ENCODE measurements at places on chromosomes 5 and 9.

DNA sequence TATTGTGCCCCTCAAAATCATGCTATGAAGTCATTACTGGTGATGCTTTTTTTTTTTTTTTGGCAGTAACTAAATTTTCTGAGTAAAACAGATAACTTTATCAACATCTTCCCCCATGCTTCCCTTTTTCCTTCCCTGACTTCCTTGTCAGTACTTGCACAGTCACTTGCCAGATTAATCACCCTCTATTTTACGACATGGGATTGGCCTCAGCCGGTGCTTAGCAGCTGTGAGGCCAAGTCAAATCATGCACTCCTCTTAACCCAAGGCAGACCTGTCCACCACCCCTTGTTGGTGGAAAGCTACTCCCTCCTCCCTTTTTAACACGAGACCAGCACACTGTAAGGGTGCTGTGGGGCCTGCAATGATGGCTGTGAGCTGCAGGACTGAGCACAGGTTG lies 118.0 kb upstream of the OTULINL start:
- DNase-seq: peak; percentile 16

DNA sequence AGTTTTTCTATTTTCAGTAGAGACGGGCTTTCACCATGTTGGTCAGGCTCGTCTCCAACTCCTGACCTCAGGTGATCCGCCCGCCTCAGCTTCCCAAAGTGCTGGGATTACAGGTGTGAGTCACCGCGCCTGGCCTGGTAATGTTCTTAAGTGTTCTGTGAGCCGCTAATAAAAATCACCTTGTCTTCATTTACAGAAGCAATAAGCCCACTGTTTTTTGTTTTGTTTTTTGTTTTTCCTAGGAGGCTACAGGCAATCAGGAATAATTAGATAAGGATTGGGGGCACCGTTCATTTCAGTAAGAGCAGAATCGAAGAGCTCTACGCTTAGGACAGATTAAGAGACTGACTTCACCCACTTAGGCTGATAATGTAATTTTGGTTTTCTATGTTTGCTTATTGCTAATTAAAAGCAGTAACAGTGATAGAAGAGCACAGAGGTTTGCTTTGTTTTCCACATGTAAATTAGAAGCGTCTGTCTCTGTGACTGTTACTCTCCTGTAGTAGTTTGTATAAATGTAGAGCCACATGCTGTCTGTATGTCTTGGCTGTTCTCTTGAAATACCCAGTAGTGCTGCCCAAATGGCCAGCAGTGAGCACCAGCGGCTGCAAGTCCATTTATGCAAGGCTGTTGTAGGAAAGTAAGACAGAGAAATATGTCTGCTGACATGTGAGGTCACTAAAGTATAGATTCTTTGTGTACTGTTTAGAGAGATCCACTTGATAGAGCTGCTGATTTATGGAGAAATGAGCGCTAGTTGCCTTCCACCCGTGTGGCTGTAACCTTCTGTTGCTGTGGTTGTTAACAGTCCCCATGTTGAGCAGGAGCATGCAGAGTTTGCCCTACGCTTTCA lies 30.5 kb downstream of the TRIO start:
- DNase-seq: no peak

GRCh38 chr9:107694390-107694789 lies 204.8 kb upstream of the KLF4 start:
- no peak for DNase-seq

GRCh38 chr9:120628207-120628924 lies 48.4 kb upstream of the CDK5RAP2 start:
- DNase-seq: no peak

GRCh38 chr5:66848749-66849641 lies 252.8 kb downstream of the MAST4 start:
- no peak for DNase-seq

GRCh38 chr5:854217-854616 lies 3.4 kb upstream of the ZDHHC11 start:
- DNase-seq: no peak

- DNase-seq: no peak
Observed at GRCh38 chr5:74667396-74667795, 17.6 kb upstream of the HEXB start.

DNA sequence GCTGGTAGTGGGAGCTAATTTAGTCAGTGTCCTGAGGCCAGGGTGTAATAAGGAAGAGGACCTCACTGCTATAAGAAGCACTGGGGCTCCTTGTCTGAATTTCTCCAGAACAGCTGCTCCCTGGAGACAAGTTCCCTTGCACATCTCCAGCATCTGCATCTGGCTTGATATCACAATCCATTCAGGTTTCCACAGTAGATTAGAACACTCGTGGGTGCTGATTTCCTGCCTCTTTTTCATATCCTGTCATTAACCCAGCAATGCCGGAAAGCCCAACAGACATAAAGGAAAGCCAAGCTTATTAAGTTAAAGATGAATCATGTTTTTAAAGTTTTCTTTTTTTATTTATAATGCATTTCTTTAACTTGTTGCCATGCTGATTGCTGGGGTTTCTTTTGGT lies 232.3 kb upstream of the WWC1 start:
- DNase-seq: no peak

DNA sequence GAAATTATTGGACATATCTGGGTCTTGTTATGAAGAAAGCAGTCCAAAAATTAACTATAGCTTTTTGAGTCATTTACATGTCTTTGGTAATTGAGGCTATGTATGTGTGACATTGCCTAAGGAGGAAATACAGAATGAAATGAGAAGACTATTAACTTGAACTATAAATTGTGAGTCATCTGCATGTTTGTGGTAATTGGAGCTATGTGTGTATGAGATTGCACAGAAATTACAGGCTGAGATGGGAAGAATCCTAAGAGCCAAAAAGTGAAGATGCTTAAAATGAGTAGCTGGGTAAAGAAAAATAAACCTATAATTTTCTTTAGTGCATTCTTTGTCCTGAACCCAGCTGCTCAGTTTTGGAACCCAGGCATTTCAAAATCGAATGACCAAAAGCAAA lies 747.6 kb upstream of the EDIL3 start:
- no peak for DNase-seq

DNA sequence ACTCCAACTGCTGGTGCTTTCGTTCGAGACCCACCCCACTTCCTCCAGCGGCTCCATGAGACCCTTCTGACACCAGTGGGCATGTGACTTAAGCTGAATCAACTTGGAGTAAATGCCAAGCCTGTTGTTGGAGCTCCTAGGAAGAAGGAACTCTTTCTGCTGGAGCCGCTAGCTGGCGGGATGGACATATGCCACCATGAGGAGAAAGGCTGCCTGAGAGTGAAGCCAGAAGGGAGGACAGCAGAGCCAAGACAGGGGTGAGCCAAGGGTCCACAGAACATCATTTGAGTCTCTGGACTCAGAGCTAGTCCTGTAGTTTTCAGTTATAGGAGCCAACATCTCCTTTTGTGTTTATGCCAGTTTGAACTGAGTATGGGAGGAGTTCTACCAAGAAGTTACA lies 35.9 kb downstream of the ANXA6 start:
- DNase-seq: no peak

- no peak for DNase-seq
Observed at GRCh38 chr5:125041798-125042197, 295.4 kb upstream of the ZNF608 start.

DNA sequence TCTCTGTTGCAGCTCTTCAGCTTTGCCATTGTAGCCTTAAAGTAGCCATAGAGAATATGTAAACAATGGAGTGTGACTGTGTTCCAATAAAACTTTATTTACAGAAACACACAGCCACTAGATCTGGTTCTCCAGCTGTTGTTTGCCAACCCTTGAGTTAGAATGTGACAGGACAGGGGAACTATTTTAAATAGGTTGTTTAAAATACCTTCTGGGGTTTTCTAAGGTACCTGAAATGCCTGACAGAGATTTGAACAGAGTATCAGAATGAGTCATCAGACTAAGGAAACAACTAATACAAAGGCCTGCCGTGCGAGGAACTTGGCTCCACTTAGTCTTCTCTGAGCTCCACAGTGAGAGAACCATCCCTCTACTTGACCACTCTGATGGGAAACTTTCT lies 85.4 kb downstream of the HSD17B4 start:
- no peak for DNase-seq

DNA sequence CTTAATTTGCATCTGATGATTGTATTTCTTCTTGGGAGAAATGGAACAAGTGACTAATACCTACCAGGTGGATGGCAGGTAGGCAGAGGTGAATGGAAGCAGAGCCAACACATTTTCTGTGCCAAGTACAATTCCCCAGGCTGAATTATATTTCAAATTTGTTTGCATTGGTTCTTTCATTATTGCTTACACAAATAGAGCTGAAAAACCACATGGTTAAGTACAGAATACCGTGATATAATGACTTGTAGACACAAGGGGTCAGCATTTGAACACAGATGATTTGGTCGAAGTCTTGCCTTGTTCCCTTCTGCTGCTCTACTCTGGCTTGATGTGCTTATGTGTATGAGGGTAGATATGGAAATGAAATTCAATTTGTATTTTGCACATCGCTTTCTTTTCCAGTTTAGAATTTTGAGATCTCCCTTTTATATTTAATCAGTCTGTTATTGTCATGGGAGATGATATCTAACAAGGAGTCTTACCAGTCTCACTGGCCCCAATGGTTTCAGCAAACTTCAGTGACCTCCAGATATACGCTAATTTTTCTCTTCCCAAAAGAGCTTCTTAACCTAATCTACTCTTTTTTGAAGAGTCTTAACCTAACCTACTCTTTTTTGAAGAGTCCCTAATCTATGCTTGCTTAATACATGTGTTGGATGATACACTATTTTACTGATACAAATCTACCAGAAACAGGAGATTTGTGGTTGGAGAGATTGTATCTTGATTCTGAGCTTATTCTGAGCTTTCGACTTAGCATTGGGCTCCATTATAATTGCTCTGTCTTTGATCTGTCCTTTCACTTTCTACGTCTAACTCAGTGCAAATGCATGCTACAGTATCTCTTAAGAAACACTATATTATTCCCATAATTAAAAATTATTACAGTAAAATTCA lies 88.1 kb downstream of the PCSK1 start:
- DNase-seq: peak; percentile 50

GRCh38 chr5:149060325-149060724 lies 2.5 kb downstream of the SH3TC2 start:
- no peak for DNase-seq

- DNase-seq: no peak
Observed at GRCh38 chr5:372556-372995, 51.1 kb downstream of the AHRR start.

DNA sequence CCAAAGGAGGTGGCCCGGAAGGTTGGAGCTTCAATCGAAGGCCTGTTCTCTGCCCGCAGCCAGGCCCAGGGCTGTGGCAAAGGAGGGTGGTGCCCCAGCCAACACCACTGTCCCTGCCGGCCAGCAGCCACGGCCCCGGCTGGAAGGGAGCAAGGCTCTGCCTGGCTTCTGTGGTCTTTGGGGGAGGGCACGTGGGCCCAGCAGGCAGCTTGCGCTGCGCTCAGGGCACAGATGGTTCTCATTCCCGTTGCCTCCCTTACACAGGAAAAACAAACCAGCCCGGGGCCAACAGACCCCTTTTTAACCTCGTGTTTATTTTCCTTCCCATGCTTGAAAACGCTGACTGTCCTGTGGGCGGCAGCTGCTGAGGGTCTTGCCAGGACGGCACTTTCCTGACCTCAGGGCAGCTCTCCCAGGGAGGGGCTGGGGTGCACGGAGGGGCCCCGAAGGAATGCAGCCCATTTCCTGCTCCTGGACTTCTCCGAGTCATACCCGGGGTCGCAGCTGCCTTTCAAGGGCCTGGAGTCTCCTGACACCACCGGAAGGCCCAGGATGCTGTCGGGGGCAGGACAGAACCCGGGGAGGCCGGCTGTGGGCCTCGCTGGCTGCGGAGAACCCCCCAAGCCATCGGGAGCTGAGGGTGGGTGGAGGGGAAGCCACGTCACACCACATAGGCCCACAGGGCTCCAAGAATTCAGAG lies 1.1 kb upstream of the GPSM1 start:
- DNase-seq: no peak

GRCh38 chr9:96139592-96140295 lies 162.2 kb downstream of the HSD17B3 start:
- no peak for DNase-seq

DNA sequence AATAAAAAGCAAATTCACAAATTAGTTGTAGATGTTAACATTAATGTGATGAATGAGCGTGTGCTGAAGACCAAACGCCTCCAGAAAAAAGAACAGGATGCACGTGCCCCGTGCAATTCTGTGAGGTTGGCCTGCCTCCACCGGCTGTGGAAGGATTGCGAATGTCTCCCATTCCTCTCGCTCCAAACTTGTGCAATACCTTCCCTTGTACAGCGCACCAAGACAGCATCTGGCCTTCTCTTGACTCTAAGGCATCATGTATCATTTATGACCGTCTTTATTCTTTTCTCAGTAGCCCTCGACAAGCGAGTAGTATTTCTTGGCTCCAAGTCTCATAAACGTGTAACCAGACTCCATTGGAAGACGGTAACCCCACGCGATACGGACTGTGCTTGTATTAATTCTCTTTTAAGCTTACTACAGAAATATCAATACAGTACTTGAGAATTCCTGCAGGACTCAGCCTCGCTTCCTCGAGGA lies 1.5 kb upstream of the TESK1 start:
- peak; percentile 20 for DNase-seq

- peak; percentile 6 for DNase-seq
Observed at GRCh38 chr9:4375424-4376200, 75.7 kb upstream of the GLIS3 start.

DNA sequence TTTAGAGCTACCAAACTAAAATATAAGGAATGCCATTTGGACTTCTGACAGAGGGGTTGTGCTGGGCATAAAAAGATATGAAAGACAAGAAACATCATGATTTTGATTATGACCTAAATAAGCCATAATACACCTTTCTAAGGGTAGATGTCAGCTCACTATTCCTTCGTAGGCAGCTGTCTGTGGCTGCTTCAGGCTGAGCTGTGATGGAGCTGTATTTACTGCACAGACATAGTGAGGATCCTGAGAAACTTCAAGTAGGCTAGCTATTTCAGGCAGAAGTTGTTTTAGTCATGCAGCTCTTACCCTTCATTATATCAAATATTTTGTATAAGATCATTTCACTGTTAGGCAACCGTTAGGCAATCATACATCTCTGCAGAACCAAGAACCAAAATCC lies 511.7 kb downstream of the CDH12 start:
- DNase-seq: no peak
